ENCODE measurements at places on chromosomes 7 and 10.

GRCh38 chr7:45185864-45186250 is 28.3 kb downstream of the RAMP3 start:
- no peak for DNase-seq

GRCh38 chr10:124079864-124080263 is 13.5 kb downstream of the CHST15 start:
- DNase-seq, result no peak

DNA sequence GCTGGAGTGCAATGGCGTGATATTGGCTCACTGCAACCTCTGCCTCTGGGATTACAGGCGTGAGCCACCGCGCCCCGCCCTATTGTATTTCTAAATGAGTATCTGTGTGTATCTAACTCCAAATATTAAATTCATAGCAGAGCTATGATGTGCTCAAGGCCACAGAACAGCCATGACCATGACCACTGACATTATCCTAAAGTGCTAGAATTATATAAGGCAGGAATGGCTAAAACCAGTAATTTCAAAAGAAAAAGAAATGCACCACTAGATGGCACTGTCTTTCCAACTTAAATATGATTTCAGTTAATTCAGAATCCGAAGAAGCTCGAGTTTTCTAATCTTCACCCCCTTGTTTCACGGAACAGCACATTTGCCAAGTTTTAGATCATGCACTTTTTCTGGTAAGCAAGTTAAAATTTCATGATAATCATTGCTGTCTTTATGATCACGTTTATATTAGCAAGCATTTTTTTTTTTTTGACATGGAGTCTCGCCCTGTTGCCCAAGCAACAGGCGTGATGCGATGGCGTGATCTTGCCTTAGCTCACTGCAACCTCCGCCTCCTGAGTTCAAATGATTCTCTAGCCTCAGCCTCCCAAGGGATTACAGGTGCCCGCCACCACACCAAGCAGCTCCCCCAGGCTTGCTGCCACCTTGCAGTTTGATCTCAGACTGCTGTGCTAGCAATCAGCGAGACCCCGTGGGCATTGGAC is 65.3 kb downstream of the OR13A1 start:
- DNase-seq, result peak; percentile 47

DNA sequence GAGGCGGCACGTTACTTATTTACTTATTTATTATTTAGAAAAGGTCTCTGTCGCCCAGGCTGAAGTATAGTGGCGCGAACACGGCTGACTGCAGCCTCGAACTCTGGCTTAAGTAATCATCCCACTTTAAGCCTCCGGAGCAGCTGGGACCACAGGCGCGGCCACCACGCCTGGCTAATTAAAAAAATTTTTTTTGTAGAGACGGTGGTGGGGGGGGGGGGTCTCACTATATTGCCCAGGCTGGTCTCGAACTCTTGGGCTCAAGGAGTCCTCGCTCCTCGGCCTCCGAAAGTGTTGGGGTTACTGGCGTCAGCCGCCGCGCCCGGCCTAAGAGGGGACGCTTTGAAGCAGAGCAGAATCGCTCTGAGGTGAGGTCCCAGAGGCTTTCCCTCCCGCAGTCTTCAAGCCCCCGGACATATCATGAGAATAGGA is 675 bp upstream of the FRAT2 start:
- DNase-seq, result no peak

DNA sequence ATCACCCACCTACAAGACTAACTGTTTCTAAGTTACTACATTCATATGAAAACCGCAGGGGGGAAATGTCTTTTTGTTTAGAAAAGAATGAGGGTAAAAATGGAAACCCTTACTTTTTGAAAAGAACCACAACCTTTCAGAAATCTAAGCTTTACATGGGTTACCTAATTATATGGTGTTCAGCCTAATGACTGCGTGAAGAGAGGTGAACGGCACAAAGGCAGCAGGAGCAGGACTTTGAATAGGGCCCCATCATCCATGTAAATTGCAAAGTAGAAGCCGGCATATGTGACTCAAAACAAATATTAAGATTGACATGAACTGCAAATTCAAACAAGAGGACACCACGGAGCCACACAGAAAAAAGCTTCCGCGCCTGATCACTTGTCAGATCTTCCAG is 25.1 kb downstream of the NEBL start:
- DNase-seq, result peak; percentile 82

- no peak for DNase-seq
These were observed 85.4 kb upstream of the GSDME start for GRCh38 chr7:24842449-24843241.

- no peak for DNase-seq
These were observed 86.9 kb upstream of the MTPN start for GRCh38 chr7:136064081-136064480.

GRCh38 chr7:127632276-127632910 is 14.5 kb upstream of the PAX4 start:
- DNase-seq, result no peak

- DNase-seq, result no peak
These were observed 101.4 kb downstream of the FAM107B start for GRCh38 chr10:14673189-14673861.

GRCh38 chr7:151244196-151244840 is 4.2 kb downstream of the SMARCD3 start:
- peak; percentile 71 for DNase-seq

- peak; percentile 34 for DNase-seq
These were observed 10.6 kb downstream of the DBF4 start for GRCh38 chr7:87886875-87887274.

GRCh38 chr7:542713-543500 is 23.3 kb upstream of the PDGFA start:
- no peak for DNase-seq

GRCh38 chr10:31401287-31401686 is 82.3 kb downstream of the ZEB1 start:
- DNase-seq, result peak; percentile 54

- no peak for DNase-seq
These were observed 19.6 kb downstream of the ASAH2 start for GRCh38 chr10:50231515-50232260.

- no peak for DNase-seq
These were observed 3.0 kb upstream of the HMX2 start for GRCh38 chr10:123144697-123145541.

DNA sequence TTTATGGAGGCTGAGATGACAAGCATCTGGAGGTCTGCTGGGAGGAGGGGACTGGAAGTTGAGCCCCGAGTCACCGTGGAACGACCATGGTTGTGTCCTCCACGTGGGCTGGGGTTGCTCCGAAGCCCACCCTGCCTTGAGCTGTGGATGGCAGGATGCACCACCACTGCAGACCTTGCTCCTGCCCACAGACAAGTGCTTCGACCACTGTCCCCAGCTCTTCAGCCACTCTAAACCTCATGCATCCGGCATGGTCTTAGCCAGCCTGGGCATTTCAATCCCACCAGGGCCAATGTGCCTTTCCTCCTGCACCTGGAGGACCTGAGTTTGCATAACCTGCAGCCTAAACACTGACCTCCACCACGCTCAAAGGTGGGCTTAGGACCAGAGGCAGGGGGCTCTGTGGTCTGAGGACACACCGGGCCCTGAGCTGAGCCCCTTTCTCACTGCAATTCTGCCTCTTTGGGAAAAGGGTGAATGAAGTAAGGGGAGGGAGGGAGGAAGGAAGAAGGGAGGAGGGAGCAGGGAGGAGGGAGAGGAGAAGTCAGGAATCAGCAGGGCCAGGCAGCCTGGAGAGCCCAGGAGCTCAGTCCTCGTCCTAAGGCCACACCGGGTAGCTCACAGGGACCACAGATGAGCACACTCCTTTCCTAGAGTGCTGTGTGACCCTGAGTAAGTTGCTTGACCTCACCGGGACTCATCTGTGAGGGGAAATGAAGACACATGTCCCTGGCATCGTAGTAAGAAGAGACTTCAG is 44.8 kb upstream of the DNAAF5 start:
- DNase-seq, result no peak

DNA sequence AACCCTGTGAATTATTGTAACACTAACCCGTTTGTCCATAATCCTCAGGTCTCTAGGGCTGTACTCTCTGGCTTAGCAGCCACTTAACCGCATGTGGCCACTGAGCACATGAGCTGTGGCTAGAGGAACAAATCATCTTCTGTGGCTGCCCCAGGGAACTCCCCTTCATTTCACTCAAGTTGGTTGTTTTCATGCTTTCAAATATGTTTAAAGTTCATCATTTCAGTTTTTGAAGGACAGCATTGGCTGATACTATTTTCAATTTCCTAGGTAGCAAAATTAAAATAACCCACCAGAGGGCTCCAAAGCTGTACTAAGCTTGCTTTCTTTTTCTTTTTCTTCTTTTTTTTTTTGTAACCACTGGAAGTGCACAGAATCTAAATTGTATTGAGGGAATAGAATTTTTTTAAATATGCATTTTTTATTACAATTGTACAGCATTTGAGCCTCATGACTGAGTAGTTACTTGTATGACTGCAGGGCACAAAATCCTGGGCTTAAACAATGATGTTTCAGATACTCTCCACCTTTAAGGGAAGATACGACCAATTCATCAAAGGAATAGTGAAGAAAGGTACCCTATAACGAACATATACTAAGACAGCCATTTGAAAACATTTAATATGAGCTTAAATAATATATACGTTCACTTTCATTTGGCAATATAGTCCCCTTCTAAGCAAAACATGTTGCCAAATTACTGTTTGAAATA is 38.6 kb downstream of the MRC1 start:
- peak; percentile 2 for DNase-seq

- no peak for DNase-seq
These were observed 50.5 kb downstream of the CPVL start for GRCh38 chr7:29095631-29096445.

GRCh38 chr7:16945372-16945771 is 63.6 kb upstream of the AGR3 start:
- DNase-seq, result no peak

DNA sequence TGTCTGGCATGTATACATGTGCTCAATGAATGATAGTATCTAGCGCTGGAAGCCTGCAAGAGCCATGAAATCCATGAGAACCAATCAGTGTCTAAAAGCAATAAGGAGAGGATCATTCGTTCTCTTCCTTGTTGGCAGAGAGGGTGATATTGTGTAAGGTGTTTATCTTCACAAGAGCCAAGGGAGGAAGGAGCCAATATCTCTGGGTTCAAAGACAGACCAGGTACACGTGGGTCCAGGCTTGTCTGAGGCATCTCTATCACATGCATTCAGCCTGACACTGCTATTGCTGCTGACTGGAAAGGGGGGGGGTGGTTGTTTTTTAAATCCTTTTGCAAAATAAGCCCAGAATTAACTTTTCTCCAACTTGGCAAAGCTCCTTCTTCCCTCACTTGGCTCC is 4.0 kb downstream of the SEC31B start:
- DNase-seq, result no peak

DNA sequence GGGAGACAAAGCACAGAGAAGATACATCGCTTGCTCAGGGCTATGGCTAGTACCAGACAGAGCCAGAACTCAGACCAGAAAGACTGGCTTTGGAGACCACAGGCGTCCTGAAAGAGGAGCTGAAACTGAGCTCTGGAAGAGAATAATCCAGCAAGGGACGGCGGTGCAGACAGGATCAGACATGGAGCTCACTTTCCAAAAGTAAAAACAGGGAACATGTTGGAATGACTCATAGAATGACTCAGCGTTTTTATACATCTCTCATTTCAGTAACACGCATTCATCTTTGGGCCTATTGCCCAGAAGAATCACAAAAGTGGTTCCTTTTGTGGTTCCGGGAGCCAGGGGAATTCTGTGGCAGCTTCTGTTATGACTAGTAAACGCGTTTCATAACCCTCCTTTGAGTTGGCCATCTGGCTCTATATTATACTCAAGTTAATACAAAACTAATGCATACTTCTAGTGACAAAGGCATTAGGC is 37.2 kb downstream of the PLEKHS1 start:
- no peak for DNase-seq

- DNase-seq, result peak; percentile 24
These were observed 14.1 kb upstream of the LAMB1 start for GRCh38 chr7:108016841-108017775.

DNA sequence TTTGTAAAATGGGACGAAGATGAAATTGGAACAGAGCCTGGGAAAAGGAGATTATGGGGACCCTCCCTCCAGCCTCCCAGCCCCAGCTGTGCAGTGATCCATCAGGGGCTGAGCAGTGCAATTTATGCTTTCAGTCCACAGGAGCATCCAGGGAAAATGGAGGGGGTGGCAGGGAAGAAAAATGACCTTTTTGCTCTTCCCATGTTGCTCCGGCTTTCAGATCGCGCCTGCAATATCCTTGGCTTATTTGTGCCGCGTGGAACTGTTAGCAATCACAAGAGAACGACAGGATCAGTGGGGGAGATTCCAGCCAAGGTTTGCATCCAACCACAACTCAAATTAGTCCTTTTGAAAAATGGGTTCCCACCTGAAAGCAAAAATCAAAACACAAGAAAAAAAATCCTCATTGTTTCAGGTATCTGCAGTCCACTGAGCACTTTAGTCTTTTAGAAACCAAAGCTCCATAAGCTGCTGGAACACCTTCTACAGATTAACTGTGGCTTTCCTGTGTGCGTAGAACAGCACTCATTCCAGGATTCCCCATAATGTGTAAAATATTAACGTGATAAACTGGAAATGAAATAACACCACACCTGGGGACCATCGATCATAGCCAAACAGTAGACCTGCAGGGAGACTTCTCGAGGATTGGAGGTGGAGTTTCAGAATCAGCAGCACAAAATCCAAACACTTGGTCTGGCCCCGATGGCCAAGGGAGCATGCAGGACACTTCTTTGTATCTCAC is 30.7 kb upstream of the SFMBT2 start:
- DNase-seq, result no peak

DNA sequence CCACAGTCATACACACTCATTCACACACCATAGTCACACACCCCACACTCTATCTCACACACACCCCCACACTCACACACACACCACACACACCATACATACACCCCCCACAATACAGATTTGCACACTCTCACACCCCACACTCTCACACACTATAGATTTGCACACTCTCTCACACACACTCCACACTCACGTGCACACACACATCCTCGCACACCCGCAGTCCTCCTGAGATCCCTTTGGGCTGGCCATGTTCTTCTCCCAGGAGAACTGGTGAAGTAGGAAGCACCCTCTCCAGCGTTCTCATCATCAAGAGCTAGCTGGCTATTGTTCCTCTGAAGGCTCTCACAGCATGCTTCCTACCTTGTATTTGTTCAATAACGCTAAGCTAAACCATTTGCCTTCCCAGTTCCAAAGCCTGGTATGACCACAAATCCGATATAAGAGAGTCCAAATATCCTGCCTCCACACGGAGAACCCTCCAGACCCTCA is 86.2 kb downstream of the HECW1 start:
- no peak for DNase-seq

- DNase-seq, result no peak
These were observed 94.5 kb downstream of the PDGFA start for GRCh38 chr7:424961-425793.

DNA sequence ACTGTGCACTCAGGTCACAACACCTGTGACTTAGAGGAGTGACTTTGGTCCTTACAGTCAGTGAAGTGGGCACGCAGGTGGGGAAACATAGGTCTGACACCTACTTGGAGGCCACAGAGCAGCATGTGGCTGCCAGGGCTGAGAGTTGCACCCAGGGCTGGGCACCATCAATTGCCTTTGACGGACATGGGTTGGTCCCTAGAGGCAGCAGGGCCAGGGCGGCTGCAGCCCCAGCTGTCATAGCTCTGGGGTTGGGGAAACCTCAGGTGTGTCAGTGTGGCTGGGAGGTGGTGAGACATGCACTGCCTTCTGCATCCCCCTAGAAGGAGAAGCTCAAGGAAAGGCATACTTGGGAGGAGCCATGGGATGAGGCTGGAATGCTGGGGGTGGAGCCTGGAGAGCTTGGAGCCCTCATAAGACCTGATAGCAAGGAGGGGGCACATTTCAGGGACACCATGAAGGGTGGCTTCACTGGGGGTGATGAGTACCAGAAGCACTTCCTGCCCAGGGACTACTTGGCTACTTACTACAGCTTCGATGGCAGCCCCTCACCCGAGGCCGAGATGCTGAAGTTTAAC is at the start of gene INMT:
TSS of gene INMT (plus strand) at position 440 of the 578 bp plus-strand sequence. CDS start at position 456, 16 bp downstream.
- DNase-seq, result no peak

- no peak for DNase-seq
These were observed 74.9 kb downstream of the AKR1C4 start for GRCh38 chr10:5271526-5271925.

Data from NCI-H2081 (cell line).